ENCODE measurements at places on chromosomes 16 and 17. TPM values are rescaled to one million over a fixed set of nuclear protein-coding genes. Genes with fewer than 3 reads are reported as not detected.

DNA sequence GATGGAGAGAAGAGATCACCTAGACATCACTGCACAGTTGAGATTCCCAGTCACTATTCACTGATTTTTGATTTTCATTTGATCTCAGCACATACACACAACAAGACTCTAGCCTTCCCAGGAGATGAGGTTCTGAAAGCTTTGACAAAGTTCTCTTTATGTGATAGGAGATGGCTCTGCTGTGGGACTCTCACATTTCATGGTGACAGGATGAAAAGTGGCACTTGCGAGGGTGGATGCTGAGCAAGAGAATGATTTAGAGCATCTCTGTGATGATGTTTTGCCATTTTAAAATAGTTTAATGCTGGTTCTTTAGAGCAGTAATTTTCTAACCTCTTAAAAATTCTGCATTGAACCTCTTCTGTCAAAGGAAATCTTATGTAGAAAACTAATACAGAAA, 113.3 kb upstream of the CA10 start:
- H3K27ac ChIP-seq: no peak overlapping the region
- no peaks in the 10 kb centered on the region for H3K36me3 ChIP-seq
- no peak for DNase-seq
- no peaks in the 10 kb centered on the region for H3K27me3 ChIP-seq
- H3K4me1 ChIP-seq: no peaks in the 10 kb centered on the region

DNA sequence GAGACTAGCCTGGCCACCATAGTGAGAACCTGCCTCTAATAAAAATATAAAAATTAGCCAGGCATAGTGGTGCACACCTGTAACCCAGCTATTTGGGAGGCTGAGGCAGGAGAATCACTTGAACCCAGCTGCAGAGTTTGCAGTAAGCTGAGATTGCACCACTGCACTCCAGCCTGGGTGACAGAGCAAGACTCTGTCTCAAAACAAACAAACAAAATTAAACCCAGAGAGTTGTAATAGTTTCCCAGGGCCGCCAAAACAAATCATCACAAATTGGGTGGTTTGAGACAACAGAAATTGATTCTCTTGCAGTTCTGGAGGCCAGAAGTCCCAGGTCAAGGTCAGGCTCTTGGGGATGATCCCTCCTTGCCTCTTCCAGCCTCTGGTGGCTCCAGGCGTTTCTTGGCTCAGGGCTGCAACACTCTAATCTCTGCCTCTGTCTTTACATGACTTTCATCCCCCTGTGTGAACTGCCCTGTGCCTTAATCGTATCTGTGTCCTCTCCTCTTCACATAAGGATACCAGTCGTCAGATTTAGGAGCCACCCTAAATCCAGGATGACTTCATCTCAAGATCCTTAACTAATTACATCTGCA, 100.3 kb upstream of the NOL11 start:
- no peak for DNase-seq
- no peak overlapping the region for H3K4me3 ChIP-seq
- no peak overlapping the region for H3K27ac ChIP-seq
- H3K4me1 ChIP-seq: no peaks in the 10 kb centered on the region
- H3K27me3 ChIP-seq: no peaks in the 10 kb centered on the region

DNA sequence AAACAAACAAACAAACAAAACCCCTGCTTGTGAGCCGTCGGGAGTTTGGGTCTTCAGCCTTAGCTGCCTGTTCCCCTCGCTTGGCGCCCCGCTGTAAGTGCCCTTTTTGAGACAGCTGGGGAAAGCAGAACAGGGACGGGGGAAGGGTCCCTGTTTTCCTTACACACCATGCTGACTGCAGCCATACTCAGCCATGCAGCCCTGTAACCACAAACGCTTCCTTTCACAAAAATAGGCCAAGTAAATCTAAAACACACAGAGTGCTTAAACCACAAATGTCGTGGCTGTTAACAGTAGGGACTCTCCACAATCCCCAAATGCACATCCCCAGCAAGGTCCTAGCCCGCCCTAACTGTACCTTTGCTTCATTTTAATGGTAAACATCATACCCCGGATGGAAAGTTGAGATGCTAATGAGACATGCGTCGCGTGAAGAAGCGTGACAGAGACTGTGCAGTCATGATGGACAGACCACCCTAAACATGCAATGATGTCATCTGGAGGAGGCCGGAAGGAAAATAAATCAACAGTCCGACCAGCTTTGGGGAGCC, 129.9 kb downstream of the MGAT5B start:
- H3K36me3 ChIP-seq: peaks cover 2% of the 10 kb centered on the region
- peak; percentile 82 for DNase-seq
- H3K4me1 ChIP-seq: peaks cover 59% of the 10 kb centered on the region
- peak overlapping the region; percentile 55 for H3K4me3 ChIP-seq

- peaks cover 21% of the 10 kb centered on the region for H3K4me1 ChIP-seq
- no peaks in the 10 kb centered on the region for H3K36me3 ChIP-seq
- H3K27me3 ChIP-seq: peaks cover 38% of the 10 kb centered on the region
- DNase-seq: no peak
- H3K4me3 ChIP-seq: no peak overlapping the region
These were observed 4.4 kb downstream of the EPN3 start for GRCh38 chr17:50536683-50537646.

DNA sequence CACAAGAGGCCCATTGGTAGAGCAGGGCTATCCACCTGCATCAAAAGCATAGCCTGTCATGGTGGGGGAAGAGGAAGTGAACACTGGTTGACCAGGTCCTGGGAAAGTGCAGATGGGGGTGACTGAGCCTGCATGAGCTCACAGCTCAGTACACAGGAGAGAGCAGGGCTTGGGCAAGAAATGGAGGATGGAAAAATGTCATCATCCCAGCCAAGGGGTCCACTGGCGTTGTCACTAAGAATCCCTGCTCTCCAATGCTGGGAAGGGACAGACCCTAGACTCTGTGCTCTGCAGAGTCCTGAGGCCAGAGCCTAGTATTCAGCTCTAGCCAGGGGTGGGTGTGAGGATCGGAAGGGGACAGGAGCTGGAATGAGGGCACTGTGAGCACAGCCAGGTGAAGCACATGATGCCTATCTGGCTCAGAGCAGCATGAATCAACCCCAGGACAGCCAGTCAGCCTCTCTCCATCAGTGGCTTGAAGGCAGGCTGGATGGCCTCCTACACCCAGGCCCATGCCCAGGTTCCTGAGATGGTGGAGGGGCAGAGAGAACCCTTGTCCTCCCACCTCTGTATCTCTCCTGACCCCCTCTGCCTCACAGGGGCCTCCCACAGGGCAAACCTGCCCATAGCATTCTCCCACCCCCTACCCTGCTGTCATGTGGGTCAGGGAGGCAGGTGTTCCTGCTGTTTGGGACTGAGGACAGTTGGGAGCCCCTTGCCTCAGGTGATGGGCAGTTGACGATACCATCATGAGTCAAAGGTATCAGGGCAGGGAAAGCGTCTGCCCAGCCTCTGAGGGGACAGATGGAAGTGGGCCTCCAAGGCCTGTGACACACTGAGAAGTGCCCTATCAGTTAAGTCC, 13.8 kb upstream of the CTCF start:
- H3K36me3 ChIP-seq: peaks cover 5% of the 10 kb centered on the region
- H3K27ac ChIP-seq: peak overlapping the region; percentile 99
- peaks cover 53% of the 10 kb centered on the region for H3K4me1 ChIP-seq
- no peak for DNase-seq

ST3GAL2 gene
- 34.1 TPM for total RNA-seq

CES3 gene
- 4.3 TPM for total RNA-seq

ARHGAP27 gene
- 106 TPM for total RNA-seq

PYDC1 gene
- total RNA-seq: not detected
